ENCODE measurements at places on chromosomes 3 and 15.

GRCh38 chr3:41346698-41347270 lies 147.5 kb downstream of the CTNNB1 start:
- no peak for DNase-seq

DNA sequence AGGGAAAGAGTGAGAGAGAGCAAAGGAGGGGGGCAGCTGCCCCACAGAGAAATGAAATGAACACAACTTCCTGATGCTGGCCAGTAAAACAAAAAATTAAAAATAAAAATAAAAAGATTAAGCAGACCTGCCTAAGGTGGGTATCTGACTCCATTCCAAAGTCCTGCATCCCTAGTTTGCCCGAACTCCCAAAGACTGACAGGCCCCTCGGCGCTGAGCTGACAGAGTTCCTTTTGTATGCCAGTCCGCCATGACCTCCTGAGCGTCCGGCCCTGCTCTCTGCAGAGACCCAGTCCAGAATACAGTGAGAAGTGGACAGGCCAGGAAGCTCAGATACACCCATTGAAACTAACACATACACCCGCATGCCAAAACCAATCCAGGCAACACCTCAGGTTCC lies 54.9 kb downstream of the CHDH start:
- no peak for DNase-seq

GRCh38 chr15:39695793-39696192 lies 86.8 kb downstream of the FSIP1 start:
- DNase-seq = no peak

DNA sequence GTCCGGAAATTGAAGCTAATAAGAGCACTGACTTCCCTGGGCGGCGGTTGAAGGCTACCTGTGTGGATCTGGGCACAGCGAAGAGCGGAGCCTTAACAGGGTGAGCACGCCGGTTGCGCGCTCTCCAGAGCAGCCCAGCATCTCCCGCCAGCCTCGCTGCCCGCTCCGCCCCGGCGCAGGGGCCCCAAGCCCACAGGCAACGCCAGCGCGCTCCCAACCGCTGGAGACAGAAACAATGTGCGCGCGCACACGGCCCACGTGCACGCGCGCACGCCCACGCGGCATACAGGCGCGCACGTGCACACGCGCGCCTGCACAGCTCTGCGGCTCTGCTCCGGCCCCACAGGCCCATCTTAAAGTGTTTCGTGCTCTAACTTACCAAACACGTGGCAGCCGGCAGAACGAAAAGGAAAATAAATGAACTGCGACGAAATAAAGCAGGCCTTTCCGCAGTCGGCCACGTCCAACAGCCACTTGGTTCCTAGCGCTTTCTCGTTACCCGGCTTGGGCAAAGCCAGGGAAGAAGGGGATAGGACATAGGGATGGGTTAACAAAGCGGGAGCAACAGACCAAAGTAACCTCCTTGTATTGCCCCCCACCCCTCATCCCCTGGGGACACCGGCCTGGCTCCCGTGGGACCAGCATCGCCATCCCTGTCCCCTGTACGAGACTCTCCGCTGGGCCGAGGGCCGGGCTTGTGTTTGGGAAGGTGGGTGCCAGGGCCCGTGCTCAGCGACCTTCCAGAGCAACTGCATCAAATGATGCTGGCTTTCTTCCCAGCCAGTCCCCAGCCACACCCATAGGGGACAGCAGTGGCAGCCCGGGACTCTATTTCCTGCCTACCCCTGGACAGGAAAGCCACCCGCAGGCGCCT lies 203.7 kb downstream of the ABHD5 start:
- DNase-seq = peak; percentile 67

GRCh38 chr3:32880225-32880624 lies 62.4 kb downstream of the TRIM71 start:
- no peak for DNase-seq

DNA sequence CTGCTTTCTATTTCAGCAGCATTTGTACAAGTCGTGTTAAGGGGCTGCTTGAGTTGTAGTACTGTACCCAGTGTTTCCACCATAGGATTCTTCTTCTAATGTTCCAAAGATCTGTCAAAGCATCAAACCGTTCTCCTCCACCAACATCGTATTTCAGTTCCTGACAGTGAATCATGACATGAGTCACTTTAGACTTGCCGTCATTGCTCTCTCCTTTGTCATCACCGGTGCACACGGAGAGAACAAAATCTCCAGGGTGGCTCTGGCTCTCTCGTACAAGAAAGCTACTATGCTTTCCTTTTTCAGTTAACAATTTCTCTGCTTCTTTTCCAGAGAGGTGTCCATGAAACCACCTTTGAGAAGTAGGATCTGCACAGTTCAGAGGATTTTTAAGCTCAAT lies 270.9 kb upstream of the CCDC54 start:
- no peak for DNase-seq

GRCh38 chr15:91192285-91192684 lies 92.2 kb downstream of the SV2B start:
- DNase-seq = peak; percentile 11

DNA sequence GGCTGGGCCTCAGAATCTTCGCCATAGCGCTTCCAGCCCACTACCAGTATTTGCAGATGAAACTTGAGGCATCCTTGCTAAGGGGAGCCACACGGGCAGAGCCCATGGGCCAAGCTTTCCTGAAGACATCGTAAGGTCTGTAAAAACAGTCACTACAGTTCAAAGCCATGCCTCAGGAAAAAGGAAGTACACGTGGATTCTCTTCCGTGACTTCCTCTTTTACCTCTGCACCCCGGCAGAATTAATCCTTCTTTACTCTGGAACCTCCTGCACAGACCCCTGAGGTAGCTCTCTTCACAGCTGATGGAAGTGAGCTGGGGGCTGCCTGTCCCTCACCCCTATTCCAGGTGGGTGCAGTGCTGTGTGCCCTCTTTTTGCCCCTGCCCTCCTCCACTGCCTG lies 129.2 kb downstream of the CHDH start:
- DNase-seq = no peak

- DNase-seq = no peak
Observed at GRCh38 chr15:60905587-60905986, 323.5 kb downstream of the RORA start.

GRCh38 chr3:106839576-106840280 lies 537.5 kb upstream of the CCDC54 start:
- DNase-seq = no peak

DNA sequence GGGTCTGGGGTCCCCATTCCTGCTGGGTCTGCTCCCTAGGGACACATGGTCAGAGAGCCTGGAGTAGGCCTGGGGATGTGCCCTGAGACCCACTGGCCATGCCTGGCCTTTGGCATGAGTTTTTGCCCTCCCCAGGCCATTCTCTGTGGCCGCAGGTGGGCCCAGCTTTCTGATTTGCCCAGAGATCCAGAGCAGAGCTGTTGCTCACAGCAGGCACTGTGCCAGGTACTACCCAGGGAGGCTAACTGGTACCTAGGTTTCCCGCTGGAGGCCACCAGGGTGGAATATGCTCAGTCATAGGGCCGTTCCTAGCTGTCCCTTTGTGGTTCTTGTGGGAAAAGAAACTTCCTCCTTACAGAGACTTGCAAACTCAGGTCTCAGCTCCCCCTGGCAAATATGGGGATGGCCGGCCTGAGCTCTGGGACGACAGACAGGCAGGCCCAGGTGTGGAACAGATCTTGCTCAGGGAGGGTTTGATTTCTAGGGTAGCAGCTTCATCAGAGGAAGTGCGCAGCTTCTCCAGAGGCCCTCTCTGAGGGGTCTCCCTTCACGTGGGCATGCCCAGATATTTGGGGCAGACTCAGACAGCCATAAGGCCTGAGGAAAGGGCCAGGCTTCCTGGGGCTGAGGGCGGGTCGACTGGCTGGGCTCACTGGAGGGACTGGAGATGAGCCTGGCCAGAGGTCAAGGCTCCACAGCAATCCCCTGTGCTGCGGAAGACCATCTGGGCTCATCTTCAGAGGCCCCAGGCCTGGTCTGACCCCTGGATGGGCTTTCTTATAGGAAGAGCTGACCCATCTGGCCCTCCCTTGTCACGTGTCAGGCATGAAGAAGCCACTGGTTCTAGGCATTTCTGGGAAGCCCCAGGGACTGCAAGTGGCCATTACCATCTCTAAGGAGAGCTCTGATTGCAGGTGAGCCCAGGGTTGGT lies 28.0 kb downstream of the ACAA1 start:
- DNase-seq = no peak

DNA sequence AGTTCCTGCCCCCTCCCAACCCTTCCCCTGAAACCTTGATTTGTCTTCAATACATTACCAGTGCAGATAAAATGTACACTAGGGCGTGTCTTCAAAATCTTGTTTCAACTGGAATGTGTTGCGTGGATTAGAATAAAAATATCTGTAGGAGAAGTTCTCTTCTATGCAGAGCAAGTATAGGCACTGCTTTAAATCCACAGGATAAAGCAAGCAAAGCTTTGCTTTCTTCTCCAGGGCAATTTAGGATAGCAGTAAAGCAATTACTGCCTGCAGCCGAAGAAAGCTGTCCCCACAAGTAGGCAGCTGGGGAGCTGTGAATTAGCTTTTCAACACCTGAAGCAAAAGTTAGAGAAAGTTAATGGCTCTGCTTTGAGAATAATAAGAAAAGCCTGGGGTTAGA lies 329.7 kb upstream of the KCNMB2 start:
- no peak for DNase-seq

DNA sequence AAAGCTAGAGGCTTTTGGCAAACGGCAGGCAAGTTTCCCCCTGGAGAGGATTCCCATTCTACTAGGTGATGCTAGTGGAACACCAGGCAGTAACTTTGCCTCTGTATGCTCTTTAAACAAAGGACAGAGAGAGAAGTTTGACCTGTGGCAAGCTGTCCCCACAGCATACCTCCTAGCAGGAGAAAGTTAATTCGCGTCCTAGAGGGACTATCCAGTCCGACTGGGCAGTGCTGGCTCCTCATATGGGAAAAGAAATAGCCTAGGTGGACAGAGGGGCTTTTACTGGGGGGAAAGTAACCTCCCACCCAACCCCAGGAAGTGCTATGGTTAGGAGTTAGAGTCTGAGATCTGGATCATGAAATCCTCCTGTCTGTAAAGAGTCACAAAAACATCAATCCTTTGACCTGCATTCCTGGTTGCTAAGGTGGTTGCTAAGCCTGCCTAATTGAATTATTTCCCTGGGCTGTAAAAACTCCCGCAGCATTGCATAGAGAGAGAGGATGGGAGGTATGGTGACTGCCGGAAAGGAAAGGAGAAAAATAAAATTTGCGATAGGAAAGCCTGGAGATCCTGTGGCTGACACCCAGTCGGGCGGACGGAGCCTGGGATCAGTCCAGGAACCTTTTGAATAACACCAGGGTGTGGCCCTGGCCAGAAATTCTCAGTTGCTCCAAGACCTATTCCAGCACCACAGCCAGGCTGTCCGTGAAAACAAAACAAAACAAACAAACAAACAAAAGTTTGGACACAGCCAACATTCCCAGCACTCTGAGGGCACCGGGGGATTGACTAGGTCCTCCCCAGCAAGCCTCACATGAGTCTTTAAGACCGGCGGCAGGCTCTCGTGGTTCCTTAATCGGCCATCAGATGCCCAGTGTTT lies 67.7 kb upstream of the ATP11B start:
- DNase-seq = no peak

GRCh38 chr3:127870156-127870555 lies 44.9 kb upstream of the KBTBD12 start:
- no peak for DNase-seq

DNA sequence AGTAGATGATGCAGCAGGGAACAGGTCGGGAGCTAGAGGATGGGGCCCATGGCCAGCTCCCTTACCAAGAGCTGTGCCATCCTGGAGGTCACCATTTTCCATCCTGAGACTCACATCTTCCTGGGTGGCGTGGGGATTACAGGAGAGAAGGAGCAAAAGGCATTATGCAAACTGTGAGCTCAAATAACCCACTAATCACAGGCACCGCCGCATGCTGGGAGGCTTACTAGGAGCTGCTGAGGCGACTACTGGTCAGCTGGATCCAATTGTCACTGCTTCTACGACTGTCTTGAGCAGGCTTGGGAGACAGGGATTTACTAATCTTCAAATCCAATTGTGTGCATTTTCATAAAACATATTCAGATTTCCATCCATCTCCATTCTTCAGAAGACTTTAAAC lies 12.5 kb upstream of the KBTBD12 start:
- DNase-seq = no peak

GRCh38 chr3:15638193-15638890 lies 36.8 kb downstream of the BTD start:
- no peak for DNase-seq
